ENCODE measurements at places on chromosomes 12 and 14.

- DNase-seq, result no peak
These were observed 10.7 kb upstream of the FRS2 start for GRCh38 chr12:69459477-69459876.

DNA sequence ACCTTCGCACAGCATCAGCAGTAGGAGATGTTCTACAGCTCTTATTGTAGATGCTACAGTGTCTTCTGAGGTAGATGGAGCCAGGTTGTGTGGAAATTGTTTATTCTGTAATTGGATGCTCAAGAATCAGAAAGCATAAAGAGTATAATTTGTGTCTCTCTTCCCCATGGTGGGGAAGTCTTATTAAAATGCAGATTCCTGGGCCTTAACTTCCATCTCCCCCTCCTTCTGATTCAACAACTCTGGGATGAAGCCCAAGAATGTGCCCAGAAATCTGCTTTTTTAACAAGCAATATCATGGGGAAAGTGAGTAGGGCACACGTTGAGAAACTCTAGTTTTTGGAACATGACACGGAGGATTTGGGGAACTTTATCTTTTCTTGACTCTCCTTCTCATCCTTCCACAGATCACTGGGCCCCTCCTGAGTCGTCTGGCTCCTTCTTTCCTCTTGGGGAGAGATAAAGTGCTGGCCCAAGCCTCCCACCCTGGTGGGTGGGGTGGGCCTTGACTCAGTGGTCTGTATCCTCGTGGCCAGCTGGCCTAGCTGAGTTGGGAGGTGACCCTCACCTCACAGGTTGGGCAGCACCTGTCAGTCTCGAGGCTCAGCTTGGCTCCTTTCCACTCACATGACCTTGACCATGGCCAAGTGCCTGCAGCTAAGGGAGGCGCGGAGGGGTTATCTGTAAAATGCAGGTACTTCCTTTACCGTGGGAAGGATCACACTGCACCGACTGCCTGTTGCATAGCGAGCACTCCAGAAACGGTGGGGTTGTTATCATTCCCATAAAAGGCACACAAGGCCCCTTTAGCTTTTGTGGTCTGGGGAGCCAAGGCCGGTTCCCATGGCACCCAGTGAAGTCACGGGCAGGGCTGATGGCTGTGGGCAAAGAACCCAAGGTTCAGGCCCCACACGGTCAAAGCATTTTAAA, 141.9 kb downstream of the CHST11 start:
- DNase-seq, result no peak

DNA sequence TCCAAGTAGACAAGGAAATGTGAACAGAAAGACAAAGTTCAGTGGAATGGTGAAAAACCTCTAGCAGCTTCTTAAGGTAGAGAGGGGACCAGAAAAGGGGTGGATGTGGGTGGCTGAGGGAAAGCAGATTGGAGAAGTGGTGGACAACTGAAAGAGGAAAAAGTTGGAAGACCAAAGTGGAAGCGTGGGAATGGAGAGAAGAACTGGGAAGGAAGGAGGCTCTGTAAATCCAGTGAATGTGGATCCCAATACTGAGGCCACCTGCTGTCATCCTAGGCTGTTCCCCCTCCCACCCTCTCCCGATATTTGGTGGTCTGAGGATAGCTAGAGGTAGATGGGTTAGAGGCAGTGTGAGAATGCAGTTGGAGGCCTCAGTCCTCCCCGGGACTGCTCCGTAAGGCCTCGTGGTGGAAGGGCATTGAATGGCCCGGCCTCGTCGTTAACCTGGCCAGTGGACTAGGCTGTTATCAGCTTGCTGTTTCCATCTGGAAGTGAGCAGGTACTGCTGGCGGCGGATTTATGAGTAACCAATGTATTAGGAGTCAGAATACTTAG, 822 bp upstream of the POU6F1 start:
- DNase-seq, result no peak

DNA sequence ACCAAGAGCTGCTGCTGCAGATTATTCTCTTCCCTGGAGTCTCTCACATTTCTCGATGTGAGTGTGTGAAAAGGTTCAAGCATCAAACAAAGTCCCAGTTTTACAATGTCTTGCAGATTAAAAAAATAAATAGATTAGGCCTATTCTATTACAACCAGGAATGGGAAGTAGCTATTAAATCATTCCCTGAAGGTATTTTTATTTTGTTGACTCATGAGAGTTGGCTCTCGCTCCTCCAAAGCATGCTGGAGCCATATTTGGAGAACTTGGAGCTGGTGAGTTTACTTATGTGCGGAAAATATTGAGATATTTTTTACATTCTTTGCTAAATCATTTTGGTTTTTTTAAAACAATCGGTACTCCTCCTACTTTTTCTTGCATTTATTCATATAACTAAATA, 572.3 kb downstream of the ETNK1 start:
- no peak for DNase-seq

- no peak for DNase-seq
These were observed 64.2 kb downstream of the DRAM1 start for GRCh38 chr12:101941306-101942249.

- DNase-seq, result no peak
These were observed 1.1 kb downstream of the BTBD6 start for GRCh38 chr14:105249182-105250007.

DNA sequence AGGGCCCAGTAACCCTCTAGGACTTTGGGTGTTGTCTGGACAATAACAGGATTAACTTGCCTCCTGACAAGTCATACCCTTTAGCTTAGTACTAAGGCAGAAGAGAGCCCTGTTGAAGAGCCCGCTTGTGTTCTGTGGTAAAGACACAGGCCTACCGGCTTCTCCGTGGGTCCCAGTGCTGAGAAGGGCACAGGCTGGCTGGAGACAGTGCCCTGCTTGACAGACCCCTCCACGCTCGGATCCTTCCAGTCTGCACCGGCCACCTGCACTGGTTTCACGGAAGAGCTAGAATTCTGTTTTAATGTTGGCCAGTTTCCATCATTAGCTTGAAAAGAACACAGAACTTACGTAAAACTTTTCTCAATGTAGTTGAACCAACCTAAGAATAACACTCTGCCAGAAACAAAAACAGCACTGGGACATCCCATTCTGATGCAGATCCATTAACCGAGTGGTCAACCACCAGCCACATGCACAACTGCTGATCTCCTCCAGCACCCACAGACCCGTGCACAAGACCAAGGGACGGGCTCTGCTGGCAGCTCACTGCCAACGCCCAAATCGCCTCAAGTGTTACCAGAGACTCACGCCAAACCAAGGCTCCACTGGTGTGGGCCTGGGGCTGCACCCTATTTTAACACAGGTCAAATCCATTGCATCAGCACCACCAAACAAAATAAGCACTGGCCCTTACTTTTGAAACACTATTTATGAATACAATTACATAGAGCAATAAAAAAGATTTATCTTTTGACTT, 27.1 kb downstream of the ZFYVE21 start:
- no peak for DNase-seq

DNA sequence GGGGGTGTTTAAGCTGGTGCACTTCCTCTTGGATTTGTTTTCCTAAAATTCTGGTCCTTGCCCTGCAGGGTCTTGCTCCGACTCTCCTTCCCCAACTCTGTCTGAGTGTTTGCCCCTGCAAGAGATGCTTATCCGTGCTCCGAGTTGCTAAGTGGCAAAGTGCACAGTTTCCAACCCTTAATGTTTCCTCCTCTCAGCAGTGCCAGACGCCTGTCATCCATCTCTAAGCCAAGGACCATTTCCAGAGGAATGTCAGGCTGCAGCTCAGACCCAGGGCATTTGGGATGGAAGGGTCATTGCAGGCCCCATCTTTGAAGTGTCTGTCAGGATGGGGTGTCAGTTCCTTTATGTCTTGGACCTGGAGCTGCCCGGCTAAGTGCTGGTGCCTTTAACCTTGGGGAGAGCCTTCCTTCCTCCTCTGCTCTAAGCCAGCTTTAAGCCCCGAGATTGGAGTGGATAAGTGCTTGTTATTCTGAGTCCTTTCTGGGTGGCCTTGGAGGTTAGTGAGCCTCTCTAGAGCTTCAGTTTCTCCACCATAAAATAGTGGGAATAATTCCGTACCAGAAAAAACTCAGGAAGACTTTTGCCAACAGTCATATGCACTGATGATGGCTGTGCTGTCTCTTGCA, 15.0 kb downstream of the WNT5B start:
- no peak for DNase-seq

- peak; percentile 39 for DNase-seq
These were observed 825 bp upstream of the CCDC85C start for GRCh38 chr14:99604766-99605298.

GRCh38 chr12:130299574-130299973, 38.1 kb upstream of the PIWIL1 start:
- DNase-seq, result no peak

DNA sequence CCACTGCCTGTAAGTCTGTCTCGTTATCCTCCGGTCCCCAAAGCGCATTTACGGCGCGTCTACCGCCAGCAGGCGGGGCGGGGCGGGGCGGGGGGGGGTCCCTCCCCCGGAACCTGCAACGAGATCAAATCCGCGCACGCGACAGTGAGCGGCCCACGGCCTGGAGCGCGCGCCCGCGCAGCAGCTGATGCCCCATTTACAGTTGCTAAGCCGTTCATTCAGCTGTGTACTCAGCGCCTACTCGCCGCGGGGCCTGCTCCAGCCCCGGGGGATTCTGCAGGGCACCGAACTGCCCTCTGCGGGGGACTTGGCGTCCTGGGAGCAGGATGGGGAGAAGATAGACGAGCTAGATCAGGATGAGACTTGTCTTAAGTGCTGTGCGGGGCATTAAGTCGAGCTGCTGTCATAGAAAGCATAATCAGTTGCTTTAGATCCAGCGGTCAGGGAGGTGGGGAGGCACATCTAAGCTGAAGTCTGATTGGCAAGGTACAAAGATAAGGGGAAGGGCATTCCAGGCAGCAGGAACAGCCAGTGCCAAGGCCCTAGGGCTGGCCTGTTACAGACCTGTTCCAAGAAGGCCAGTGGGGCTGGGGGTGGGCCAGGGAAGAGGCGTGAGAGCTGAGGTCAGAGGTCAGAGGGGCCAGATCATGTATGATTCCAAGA, 1.4 kb upstream of the CCDC85C start:
- DNase-seq, result peak; percentile 72

DNA sequence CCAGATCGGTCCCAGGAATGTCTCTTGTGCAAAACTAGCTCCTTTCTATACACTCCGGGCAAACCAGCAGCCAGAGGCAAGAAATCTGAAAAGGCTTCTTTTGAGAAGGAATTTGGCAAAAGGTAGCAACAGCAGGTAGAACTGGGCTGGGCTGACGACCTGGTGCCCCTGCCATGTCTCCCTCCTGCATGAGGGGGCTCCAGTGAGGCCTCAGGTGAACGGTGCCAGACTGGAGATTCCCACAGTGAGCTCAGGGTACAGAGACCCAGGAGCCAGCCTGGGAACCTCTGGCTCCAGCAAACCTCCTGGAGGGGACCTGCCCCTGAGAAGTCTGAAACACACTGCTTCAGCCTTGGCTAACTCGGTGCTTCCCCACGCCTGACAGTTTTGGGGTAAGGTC, 10.8 kb downstream of the ITPK1 start:
- DNase-seq, result no peak

- no peak for DNase-seq
These were observed 1.9 kb upstream of the DHRS4 start for GRCh38 chr14:23951590-23952201.

DNA sequence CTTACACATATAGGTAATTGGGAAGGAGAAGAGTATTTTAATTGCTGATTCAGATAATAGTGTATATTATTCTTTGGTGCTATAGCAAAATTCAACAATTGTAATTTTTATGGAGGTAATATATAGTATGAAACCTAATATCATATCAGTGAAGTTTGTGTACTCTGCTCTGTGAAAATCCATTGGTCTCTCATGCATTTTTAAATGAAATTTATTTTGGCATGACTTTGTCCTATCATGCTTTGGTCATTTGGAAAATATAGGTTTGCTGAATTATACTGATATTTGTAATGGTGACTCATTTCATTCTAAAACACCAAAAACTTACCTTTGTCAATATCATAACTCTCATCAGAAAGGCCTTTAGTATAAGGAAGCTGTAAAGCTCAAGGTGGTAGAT, 962.0 kb upstream of the NOVA1 start:
- DNase-seq, result no peak

- DNase-seq, result no peak
These were observed 542 bp downstream of the PXN start for GRCh38 chr12:120264904-120265472.

DNA sequence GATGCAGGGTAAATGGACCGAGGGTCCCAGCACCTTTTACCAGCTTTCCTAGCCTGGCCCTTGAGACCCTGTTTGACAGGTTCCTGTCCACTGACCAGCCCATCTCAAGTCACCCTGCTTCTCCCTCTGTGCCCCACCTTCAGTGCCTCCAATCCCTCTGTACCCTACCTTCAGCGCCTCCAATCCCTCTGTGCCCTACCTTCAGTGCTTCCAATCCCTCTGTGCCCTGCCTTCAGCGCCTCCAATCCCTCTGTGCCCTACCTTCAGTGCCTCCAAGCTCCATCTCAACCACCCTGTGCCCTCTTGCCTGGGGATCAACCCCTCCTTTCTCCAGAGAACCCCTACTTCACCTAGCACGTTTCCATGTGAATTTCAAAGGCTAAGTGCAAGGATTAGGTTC, 54.3 kb downstream of the ZFP36L1 start:
- DNase-seq, result no peak

DNA sequence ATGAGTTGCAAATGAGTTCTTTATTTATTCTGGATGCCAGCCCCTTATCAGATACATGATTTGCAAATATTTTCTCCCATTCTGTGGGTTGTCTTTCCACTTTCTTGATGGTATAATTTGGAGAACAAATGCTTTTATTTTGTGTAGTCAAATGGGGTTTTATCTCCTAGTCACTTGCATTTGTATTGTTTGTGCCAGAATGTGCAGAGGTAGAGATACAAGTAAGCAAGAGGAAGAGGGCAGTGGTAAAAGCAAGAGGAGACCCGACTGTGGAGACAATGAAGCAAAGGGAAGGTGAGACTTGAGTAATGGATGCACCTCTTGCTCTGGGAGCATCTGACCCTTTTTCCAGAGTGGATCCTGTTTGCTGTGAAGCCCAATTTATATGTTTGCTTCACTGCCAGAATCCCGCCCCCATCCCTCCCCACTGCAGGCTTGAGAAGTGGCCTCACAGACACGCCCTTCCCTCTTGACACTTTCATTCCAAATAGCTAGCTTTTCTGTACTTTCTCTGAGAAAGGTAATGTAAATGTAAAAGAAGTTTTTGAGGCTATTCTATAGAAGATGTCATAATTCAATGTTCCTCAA, 786 bp upstream of the PFKM start:
- DNase-seq, result no peak

DNA sequence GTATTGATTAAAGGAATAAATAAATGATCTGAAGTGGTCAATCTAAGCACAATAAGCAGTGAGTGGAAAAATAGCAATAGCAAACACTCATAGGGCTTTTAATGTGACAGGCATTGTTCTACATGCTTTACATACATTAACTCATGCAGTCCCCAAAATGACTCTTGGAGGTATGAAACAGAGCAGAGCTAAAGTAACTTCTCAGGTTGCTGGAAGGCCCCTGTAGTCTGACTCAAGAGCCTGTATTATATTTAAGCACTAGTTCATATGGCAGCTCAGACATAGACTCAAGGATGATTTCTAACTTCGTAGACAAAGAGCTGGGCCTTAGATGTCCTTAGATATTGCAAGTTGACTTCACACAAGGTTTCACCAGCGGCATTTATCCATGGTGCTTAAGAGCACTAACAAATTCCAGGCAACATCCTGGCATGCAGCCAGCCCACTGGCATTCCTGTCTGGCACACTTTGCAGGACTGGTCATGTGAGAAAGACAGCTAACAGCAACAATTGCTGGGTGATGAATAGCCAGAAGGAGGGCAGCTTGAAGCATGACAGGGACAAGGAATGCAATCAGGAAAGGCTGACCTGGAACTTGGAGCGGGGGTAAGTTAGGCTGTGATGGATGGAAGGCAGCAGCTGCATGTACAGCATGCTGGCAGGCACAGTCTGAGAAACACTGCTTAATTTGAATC, 22.9 kb upstream of the KTN1 start:
- peak; percentile 91 for DNase-seq

GRCh38 chr12:120381752-120382419, 12.9 kb upstream of the MSI1 start:
- no peak for DNase-seq

All from RWPE1 (cell line).